ENCODE measurements at places on chromosomes 4 and X.

DNA sequence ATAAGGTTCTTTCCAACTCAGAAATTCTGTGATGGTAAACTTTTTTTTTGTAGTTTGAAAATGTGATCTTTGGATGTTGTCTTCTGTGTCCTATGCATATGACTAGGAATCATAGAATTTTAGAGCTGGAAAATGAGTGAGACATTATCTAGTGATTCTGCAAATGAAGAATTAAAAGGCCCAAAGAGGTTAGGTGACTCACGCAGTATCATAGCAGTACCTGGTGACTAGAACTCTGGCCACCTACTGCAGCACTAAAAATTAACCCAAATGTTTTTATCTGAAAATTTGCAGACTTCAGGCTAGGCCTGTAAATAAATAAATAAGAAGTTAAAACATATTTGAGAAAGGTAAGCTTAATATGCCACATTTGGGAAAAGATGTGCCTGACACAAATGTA is 52.8 kb downstream of the NFKB1 start:
- DNase-seq = no peak

DNA sequence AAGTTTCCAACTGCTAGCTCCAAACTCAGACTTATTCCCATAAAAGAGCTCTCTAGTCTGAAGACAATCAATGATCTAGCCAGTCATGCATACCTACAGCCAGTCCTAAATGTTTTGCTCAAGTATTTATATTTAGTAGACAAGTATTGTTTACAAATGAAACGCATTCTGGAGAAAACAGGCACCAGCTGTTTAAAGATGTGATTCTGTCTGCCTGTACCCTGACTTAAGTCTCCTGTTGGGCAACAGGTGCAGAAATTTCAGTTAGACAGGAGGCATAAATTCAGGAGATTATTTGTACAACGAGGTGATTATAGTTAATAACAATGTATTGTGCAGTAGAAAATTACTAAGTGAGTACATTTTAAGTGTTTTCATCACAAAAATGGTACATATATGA is 28.9 kb downstream of the LNX1 start:
- DNase-seq = no peak

GRCh38 chr4:59969909-59970308 is 1230.2 kb upstream of the ADGRL3 start:
- DNase-seq = no peak

GRCh38 chr4:70110917-70111316 is 43.1 kb upstream of the PRR27 start:
- DNase-seq = no peak

DNA sequence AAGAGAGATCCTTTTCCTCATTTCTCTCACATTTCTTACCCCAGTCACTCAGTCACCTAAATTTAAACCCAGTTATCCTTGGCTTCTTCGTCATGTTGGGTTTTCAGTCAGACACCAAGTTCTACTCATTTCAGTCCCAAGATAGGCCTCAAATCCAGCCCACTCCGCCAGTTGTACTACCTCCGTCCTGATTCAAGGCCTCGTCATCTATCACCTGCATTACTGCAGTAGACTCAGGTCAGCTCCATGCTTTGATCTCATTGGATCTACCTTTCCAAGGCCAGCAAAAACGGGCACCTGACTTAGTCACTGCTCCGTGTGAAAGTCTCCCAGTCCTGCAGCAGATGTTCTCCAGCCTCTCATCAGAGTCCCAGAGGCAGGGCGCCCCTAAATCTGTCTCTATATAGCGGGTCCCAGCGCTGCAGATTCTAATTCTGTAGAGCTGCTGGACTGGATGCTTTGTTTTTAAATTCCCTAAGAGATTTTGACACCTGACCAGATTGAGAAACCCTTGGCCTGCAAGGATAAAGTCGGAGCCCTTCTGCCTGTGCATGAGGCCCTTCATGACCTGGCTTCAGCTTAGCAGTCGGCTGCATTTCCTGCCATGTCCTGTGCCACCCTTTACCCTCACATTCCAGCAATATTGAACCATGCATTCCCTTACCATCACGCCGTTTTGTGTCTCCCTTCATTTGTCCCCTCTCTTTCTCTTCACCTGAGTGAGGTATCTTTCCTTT is 53.7 kb downstream of the ZFX start:
- no peak for DNase-seq

DNA sequence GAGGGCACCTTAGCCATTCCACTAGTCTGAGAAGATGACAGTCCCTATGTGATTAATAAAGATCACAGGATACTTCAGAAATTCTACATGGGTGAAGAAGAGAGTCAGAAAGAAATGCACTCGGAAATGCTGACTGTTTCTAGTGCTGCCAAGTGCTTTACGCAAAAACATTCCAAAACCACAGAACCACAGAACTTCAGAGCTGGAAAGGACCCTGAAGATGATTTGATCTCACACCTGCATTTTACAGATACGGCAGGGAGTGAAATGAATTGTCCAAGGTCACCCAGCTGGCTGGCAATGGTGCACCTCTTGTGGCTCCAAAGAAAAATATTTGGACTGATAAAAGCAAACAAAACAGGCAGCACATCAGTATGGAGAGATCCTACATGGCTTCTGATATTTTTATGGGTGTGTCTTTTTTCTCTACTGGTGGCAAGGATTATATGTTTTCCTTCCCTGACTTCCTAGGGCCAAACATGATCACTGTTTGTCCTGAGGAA is 115.9 kb downstream of the MAML3 start:
- no peak for DNase-seq

DNA sequence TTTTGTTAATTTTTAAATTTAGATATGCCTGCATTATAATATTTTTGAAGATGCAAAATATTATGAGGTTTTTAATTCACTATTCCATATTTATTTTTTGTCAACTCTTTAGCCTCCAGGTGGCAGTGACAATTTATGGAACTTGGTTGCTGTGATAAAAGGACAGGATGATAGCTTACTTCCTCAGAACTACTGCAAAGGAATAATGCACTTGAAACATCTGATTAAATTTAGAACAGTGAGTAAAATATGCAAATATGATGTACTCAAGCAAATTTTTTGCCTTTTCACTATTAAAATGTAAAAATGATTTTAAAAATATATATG is 45.1 kb downstream of the SPATA4 start:
- DNase-seq = peak; percentile 2

GRCh38 chr4:138677748-138678147 is 337.8 kb upstream of the NOCT start:
- no peak for DNase-seq

DNA sequence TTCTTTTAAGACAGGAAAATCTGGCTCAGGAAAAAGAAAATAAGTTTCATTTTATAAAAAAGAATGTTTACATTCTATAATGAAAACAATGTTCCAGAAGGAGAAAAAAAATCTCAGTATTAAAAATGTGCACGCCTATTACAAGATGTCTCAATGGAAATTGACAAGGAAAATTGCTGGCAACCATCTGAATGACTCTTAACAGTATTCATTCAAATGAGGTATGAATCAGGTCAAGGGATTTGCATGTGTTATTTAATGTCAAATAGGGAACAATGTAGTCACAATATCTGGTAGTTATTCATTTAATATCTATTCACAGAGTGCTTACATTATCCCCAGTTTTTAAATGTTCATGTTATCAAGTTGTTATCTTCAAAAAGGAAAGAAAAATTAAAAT is 208.4 kb upstream of the TRAM1L1 start:
- DNase-seq = no peak

DNA sequence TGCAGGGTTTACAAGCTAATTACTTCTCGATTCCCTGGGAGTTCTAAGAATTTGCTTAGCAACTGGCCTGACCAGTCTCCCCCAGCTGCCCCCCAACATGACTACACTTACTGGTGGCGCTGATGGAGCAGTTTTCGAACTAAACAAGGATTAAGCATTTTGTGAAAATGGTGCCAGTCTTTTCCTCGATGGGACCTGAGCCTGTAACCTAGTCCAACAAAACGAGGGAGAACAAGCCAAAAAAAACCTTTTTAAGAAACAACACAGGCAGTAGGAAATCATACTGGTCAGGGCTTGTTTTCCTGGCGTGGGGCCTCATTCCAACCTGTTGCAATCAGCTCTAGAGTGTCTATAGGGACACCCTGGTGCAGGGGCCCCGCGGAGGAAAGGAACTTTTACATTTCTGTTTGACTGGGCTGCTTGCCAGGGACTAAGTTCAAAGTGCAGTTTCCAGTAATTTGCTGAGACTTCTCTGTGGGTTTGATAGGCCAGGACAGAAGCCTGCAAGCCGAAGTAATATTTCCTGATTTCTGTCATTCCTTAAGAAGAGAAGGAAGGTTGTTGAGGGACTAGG is 158.7 kb downstream of the SPRY1 start:
- DNase-seq = peak; percentile 46

DNA sequence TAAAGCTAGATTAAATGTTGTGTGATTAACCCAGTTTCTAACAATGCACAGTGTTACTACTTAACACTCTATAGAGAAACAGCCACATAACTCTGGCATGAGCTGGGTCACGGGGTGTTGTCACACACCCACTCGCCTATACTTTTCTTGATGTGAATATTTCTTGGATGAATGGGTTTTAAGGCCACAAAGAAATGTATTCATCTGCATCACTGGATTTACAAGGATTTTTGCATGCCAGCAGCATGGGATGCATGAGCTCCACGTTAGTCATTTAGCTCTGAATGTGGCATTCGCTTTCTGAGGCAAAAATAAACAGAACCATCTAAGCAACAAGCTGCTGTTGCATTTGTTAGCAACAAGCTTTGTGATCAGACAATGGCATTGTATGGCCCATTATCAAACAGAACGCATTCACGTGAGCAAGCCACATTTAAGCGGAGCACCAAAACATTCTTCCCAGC is 89.7 kb downstream of the LRP2BP start:
- peak; percentile 50 for DNase-seq

GRCh38 chr4:8653326-8654000 is 60.9 kb downstream of the CPZ start:
- DNase-seq = no peak

DNA sequence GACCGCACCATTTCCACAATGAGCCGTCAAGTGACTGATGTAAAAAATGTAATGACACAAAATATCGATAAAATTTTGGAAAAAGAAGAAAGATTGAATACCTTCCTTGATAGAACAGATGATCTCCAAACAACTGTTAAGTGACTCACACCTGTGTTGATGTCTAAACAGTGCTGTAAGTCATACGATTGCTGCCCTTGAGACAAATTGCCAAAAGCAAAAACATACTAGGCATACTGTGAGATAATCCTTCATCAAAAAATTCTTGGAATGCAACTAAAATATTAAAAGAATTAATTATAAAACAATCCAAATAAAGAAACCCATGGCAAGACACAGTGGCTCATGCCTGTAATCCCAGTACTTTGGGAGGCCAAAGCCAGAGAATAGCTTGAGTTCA is 53.4 kb downstream of the HNRNPD start:
- DNase-seq = no peak

- DNase-seq = no peak
Measured at GRCh38 chr4:87174672-87175071, 45.7 kb downstream of the KLHL8 start.

DNA sequence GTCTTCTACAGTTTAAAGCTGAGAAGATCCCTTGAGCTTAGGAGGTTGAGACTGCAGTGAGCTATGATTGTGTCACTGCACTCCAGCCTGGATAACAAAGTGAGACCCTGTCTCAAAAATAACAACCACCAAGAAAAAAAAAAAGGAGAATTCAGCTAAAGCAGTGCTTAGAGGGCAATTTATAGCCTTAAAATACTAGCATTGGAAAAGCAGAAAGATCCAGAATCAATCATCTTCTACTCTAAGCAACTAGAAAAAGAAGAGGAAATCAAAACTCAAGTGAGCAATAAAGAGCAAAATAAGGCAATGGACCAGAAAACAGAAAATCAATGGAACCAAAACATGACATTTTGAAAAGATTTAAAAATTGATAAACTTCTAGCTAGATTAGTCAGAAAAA is 639 bp upstream of the PI4K2B start:
- DNase-seq = no peak

GRCh38 chr4:8082517-8083055 is 76.0 kb downstream of the ABLIM2 start:
- DNase-seq = no peak

DNA sequence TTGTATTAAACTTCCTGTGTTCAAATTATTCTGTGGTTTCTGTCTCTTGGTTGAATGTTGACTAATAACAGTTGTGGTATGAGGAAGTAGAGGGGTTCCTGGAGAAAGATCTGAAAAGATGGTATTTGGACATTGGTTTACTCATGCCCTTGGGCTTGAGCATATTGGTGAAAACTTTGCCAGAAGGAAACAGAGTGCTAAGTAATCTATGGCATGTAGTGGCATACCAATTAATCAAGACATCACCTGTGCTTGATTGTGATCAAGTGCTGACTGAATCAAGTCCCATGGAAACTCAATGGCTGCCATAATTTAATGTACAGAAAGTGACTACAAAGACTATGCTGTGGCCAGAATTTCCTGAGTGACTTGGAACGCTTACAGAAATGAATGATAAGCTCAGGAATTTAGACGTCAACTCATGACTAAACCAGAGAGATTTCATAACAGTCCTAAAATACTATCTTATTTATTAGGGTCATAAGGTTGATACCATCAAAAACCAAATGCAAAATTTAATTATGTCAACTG is 2062.9 kb downstream of the ARAP2 start:
- no peak for DNase-seq

- no peak for DNase-seq
Measured at GRCh38 chr4:177740563-177740962, 298.3 kb upstream of the AGA start.

DNA sequence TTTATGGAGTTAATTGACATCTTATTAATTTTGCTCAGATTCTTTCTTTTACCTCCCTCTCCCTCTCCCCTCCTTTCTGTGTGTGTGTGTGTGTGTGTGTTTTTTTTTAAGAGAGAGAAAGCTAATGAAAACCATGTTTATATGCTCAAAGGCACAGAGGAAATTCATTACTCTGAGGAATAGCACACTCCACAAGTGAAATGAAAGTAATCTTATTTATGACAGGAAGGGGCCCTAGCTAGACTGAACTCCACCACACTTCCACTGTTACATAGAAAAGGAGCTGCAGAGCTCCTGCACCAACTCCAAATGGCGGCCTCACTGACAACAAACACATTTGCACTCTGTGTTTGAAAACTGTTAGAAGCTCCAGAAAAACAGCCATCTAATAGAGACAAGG is 150.6 kb downstream of the RASL11B start:
- DNase-seq = no peak

DNA sequence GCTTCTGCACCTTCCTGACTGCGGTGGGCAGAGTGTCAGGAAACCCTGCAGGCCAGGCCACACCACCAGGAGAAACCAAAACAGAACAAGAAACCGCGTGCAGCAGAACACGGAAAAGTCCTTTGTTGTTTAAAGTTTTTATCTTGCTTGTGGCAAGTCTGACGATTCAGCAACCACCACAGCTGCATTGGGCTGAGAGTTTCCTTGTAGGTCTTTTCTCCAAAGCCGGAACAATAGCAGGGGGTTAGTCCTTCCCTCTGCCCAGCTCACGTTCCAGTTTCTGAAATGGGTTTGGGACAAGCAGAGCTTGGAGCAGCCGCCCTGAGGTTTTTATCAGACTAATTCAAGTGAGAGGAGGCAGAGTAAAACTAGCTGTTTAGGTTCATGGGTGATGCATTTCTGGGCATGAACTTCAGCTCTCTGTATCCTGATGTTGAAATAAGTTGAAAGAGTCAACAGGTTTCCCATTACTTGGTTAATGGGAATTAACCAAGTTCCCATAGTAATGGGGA is 216.9 kb downstream of the PTTG2 start:
- no peak for DNase-seq

All from DMS153 (cell line).